ENCODE measurements at places on chromosomes 11 and 22.

- H3K4me1 ChIP-seq = peaks cover 35% of the 10 kb centered on the region
- peaks cover 33% of the 10 kb centered on the region for H3K27me3 ChIP-seq
- no peak for DNase-seq
- H3K36me3 ChIP-seq = no peaks in the 10 kb centered on the region
- H3K27ac ChIP-seq = peak within 1 kb of the TSS; percentile 73
- H3K4me3 ChIP-seq = peak within 1 kb of the TSS; percentile 83
These were observed at the start of gene GAB2 for GRCh38 chr11:78417175-78417887. TSS of gene GAB2 (minus strand) at chr11:78417820. CDS start at chr11:78417720, 100 bp downstream.

GRCh38 chr22:28247136-28247535 lies 328.1 kb upstream of the PITPNB start:
- DNase-seq = no peak
- H3K27me3 ChIP-seq = peaks cover 3% of the 10 kb centered on the region
- no peaks in the 10 kb centered on the region for H3K36me3 ChIP-seq
- H3K4me3 ChIP-seq = no peak overlapping the region
- H3K4me1 ChIP-seq = no peaks in the 10 kb centered on the region

GRCh38 chr22:17882727-17883126 lies 108.5 kb upstream of the BID start:
- no peaks in the 10 kb centered on the region for H3K27me3 ChIP-seq
- no peak for DNase-seq
- no peak overlapping the region for H3K27ac ChIP-seq
- no peak overlapping the region for H3K4me3 ChIP-seq
- no peaks in the 10 kb centered on the region for H3K4me1 ChIP-seq

DNA sequence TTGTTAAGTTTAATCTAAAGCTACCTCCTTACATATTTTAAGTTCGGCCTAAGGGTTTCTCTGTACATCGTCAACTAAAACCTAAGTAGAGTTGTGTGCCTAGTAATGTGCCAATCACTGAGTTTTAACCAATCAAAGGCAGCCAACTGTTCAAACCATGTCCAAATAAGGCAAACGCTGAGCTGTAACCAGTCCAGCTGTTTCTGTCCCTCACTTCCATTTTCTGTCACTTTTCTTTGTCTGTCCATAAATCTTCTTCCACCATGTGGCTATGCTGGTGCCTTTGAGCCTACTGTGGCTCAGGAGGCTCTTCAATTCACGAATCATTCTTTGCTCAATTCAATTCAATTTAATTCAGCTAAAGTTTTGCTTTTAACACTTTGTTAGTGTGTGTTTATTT lies 13.9 kb upstream of the ATXN10 start:
- no peak overlapping the region for H3K27ac ChIP-seq
- H3K4me3 ChIP-seq = no peak overlapping the region
- H3K36me3 ChIP-seq = no peaks in the 10 kb centered on the region
- no peaks in the 10 kb centered on the region for H3K4me1 ChIP-seq
- H3K27me3 ChIP-seq = peaks cover 14% of the 10 kb centered on the region
- DNase-seq = no peak

- peak overlapping the region; percentile 59 for H3K4me3 ChIP-seq
- H3K36me3 ChIP-seq = peaks cover 3% of the 10 kb centered on the region
- no peak for DNase-seq
- H3K4me1 ChIP-seq = peaks cover 98% of the 10 kb centered on the region
These were observed 32.7 kb downstream of the FLI1 start for GRCh38 chr11:128726458-128727139.

DNA sequence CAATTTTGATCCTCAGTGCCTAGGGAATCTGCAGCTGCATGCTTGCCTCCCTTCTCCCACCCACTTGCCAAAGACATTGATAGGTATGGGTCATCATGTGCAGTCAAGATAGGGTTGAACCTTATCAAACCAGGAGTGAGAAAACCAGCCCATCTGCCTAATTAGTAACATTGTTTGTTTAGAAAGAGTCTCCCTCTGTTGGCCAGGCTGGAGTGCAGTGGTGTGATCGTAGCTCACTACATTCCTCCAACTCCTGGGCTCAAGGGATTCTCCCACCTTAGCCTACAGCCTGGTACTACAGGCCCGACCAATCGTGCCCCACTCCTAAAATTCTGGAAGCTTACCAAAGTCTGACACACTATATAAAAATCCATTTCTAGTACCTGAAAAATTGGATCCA lies 4.6 kb downstream of the C11orf71 start:
- peaks cover 22% of the 10 kb centered on the region for H3K4me1 ChIP-seq
- H3K27ac ChIP-seq = no peak overlapping the region
- no peak overlapping the region for H3K4me3 ChIP-seq
- no peaks in the 10 kb centered on the region for H3K27me3 ChIP-seq
- peaks cover 13% of the 10 kb centered on the region for H3K36me3 ChIP-seq
- no peak for DNase-seq

DNA sequence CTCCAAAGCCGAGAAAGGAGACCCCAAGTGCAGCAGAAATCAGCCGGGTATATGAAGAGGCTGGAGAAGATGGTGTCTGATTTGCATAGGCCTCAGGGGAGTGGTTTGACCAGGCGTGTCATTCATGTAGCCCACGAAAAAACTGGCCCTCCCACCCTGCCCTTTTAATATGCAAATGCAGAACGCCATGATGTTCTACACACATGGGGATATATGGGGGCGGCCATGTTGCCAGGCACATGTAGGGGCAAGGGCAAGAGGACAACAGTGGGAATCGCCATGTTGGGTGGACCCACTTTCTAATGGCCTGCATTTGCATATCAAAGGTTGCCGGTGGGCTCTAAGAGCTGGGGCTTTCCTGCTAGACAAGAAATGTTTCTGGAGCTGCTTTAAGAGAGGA lies 86.4 kb downstream of the ISX start:
- no peak for DNase-seq
- H3K4me1 ChIP-seq = no peaks in the 10 kb centered on the region
- H3K27ac ChIP-seq = no peak overlapping the region

DNA sequence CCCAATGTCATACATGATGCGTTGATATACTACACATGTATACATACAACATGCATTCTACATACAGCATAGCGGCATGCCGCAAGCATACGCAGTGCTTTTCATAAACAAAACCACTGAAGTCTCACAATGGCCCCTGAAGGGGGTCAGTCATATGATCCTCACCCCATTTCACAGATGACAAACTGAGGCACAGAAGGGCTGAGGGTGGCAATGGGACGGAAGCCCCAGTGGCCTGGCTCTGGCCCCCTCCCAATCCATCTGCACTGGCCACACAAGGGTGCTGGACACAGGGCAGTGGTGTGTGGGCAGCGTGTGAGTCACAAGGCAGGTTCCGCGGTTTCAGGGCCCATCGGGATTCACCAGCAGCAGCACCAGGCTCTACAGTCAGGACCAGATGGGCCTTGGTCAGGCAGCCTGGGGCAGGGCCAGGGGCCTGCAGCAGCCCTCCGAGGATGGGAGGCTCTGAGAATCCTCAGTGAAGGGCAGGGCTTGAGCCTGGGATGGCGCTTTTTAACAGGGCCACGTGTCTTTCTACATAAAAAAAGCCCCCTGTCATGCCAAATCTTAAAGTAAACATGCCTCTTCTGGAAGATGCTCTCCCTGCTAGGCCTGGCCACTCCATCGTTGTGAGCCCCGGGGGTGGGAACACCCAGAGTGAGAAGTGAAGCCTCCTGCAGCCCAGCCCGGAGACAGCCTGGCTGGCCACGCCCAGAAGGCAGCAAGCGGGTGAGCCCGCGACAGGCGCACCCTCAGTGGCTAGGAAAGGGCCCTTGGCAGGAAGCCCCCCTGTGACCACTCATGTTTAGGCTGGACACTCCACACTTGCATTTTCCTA lies 206.5 kb downstream of the CTTN start:
- H3K4me1 ChIP-seq = no peaks in the 10 kb centered on the region
- no peak overlapping the region for H3K27ac ChIP-seq
- DNase-seq = no peak
- no peak overlapping the region for H3K4me3 ChIP-seq

GRCh38 chr11:103418014-103418413 lies 308.8 kb downstream of the DYNC2H1 start:
- no peak overlapping the region for H3K4me3 ChIP-seq
- no peak overlapping the region for H3K27ac ChIP-seq
- H3K36me3 ChIP-seq = no peaks in the 10 kb centered on the region
- no peaks in the 10 kb centered on the region for H3K27me3 ChIP-seq
